NCI-H1930 (cell line): ENCODE measurements at places on chromosomes 6 and 20.

- DNase-seq, result no peak
These were observed 9.3 kb downstream of the BNIP5 start for GRCh38 chr6:36327226-36327918.

GRCh38 chr20:10109641-10110040, 74.9 kb downstream of the ANKEF1 start:
- no peak for DNase-seq

GRCh38 chr6:149169761-149170511, 147.6 kb upstream of the TAB2 start:
- no peak for DNase-seq

GRCh38 chr6:69019832-69020231, 384.8 kb downstream of the ADGRB3 start:
- no peak for DNase-seq

DNA sequence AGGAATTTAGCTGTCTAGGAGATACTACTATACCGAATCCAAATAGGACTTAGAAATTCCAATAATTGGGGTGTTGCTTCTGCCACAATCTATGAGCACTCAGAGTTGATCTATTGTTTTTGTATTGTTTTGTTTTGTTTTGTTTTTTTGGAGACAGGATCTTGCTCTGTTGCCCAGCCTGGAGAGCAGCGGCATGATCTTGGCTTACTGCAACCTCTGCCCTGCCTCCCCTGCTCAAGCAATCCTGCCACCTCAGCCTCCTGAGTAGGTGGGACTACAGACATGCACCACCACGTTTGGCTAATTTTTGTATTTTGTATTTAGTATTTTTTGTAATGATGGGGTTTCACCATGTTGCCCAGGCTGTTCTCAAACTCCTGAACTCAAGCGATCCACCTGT, 7.4 kb downstream of the ACSS2 start:
- DNase-seq, result no peak

DNA sequence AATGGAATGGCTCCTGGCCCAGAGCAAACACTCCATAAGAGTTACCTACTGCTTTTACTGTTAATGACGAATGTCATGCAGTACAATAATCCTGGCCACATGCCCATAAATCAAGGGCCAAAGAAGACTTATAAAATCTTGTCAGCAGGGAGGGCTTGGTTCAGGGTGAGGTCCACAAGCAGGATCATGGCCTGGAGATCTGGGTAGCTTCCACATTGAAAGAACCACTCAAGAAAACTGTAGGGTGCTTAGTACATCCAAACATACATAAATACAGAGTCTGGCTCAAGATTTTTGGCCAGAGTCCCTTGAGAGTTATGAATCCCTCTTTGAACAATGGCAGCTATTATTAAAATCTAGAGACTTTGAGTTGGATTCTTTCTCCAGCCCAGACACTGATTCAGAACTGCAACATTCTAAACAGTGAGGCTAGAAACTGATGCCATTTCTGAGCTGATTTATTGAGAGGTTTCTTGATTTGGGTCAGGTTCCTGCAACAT, 188.7 kb downstream of the CDC5L start:
- no peak for DNase-seq

GRCh38 chr20:57691699-57692098, 18.1 kb downstream of the PMEPA1 start:
- no peak for DNase-seq
